OCI-LY7 (cell line): ENCODE measurements at places on chromosomes 13 and 19. TPM values are rescaled to one million over a fixed set of nuclear protein-coding genes. Genes with fewer than 3 reads are reported as not detected.
A peak's percentile ranks its signal among the peaks of the same experiment; 100 is the strongest.

PLPPR3 gene
- not detected in 2 replicates for total RNA-seq

DNA sequence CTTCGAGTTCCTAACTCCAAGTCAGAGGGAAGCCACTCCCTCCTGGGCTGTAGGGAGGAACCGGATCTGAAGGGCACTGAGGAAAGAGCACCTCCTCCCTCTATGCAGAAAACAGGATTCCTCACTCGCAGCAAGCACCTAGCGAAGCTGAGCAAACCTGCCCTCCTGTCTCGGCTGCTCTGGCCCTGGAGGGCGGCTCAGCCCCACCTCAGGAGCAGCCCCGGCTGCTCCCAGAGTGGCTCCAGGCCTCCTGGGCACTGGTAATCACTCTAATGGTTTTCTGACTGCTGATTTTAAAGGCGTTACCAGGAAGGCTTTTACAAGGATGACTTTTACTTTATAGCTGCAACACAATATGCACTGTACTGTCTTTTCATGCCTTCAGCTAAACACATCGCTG lies 312.5 kb downstream of the TEX29 start:
- no peak for DNase-seq

ACP7 gene
- total RNA-seq = not detected in 2 replicates

DNA sequence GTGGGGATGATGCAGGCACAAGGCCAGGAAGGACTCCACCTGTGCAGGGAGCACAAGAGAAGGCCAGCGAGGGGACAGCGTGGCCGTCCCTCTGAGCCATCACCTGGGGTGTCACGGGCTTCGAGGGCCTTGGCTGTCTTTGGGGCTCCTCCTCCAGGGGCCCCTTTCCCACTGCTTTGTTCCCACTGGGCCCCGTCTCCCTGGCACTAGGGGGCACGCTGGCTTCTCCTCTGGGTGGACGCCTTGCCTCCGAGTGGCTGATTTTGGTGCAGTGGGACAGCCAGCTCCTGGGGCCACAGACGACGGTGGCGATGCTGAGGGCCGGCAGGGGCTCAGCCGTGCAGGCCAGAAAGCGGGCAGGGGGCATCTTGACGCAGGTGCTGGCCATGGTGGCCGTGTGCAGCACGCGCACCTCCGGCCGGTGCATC lies 43.2 kb upstream of the GRTP1 start:
- no peak for DNase-seq

DNA sequence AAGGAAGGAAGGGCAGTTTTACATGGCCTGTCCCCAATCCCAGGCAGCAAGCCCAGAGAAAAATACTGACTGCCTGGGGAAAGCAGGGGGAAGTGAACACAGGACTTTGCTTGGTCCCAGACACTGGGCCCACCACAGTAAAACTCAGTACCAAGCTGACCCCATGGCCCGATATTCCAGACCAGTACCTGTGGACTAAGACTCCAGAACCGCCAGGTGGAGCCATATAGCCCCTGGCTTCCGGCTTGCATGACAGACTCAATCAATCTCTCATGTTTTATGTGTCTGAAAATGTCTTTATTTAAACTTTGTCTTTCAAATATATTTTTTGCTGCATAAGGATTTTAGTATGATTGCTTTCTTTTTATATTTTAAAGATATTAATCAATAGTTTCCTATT lies 767.9 kb upstream of the SLITRK6 start:
- peak; percentile 11 for DNase-seq
